ENCODE measurements at places on chromosomes 3 and 15.
A peak's percentile ranks its signal among the peaks of the same experiment; 100 is the strongest.

DNA sequence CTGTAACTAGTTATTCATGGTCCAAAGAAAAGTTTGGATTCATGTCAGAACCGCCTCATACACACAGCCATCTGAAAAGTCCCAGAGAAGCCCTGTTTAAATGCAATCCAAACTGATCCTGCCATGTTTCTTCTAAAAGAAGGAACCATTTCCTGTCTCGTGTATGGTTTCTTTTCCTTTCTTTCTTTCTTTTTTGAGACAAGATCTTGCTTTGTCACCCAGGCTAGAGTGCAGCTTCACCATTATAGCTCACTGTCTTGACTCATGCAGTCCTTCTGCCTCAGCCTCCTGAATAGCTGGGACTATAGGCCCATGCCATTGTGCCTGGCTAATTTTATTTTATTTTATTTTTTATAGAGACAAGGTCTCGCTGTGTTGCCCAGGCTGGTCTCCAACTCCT is 77.4 kb upstream of the NSMCE3 start:
- no peak for DNase-seq

- no peak for DNase-seq
These were observed 98.4 kb downstream of the VGLL4 start for GRCh38 chr3:11545186-11545851.

DNA sequence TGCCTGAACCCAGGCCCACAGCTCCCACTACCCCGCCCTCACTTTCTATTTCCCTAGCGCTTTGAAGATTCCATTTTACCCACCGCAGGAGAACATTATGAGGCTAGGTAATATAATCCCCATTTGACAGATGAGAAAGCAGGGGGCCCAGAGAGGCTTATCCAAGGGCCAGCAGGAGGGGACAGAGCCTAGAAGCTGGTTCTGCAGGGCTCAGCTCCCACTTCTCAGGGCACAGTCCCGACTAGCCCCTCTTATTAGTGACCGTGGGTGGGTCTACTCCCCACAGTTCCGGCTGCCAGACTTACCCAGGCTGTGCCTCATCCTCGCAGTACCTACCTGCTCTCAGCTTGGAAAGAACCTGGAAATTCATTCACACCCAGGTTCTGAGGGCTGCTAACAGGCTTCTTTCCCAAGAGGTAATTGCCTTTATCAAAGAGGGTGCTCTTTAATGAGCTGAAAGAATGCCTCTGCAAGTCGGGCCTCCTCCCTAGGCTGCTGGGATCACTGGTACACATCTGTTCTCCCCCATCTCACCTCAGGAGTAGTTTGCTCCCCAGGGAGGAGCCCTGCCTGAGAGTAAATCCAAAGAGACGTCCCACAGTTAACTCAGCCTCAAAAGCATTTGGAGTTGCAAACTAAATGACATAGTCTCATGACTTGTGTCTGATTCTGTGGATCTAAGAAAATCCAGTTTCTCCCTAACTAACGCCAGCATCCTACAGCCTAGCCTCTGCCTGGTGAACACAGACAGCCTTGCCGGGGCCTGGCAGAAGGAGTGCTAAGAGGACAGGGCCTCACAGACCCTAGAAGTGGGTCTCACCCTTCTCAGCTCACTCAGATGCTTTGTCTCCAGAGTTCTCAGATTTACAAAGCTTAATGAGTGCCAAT is 125.0 kb downstream of the CHSY1 start:
- no peak for DNase-seq

GRCh38 chr15:29270169-29270955 is 740 bp upstream of the NSMCE3 start:
- DNase-seq: peak; percentile 81

GRCh38 chr3:150090877-150091276 is 120.2 kb upstream of the PFN2 start:
- DNase-seq: no peak

- DNase-seq: no peak
These were observed 57.7 kb downstream of the SUCNR1 start for GRCh38 chr3:151931171-151931570.

- DNase-seq: no peak
These were observed 103.1 kb upstream of the DAZL start for GRCh38 chr3:16708285-16708684.

- no peak for DNase-seq
These were observed 14.4 kb downstream of the TMPRSS7 start for GRCh38 chr3:112048911-112049310.

- DNase-seq: no peak
These were observed 76.8 kb downstream of the CSNK1G1 start for GRCh38 chr15:64279131-64279530.

- DNase-seq: no peak
These were observed 129.5 kb downstream of the ATP8B4 start for GRCh38 chr15:49989498-49989897.

DNA sequence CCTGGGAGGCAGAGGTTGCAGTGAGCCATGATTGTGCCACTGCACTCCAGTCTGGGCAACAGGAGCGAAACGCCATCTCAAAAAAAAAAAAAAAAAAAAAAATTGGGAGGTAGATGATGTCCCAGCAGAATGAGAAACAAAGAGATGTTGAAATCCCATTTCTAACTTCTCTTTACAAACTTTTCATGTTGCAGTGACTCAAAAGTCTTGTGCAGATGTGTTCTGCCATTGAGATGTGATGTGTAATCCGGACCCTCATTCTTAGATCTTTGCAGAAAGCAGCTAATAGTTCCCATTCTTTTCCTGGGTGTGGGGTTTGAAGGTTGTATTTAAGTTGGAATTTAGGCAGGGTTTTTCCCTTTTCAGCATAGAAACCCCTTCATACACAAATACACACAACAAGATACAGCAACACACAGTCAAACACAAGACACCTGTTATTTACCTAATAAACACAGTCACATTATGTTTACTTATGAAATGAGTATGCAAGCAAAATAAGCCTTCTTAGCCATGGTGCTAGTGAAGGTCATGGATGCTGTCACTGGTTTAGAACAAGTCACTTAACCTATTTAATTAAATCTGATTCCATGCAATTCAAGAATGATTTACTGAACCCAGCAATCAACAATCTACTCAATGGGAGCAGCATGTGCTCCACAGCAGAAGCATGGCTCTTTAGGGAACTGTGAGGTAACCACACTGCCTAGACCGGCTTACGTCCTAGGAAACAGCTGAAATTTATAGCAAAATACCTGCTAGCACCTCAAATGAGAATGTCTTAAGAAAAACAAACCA is 14.9 kb downstream of the SIAH2 start:
- no peak for DNase-seq

GRCh38 chr3:12705981-12706380 is 42.1 kb upstream of the RAF1 start:
- DNase-seq: no peak

DNA sequence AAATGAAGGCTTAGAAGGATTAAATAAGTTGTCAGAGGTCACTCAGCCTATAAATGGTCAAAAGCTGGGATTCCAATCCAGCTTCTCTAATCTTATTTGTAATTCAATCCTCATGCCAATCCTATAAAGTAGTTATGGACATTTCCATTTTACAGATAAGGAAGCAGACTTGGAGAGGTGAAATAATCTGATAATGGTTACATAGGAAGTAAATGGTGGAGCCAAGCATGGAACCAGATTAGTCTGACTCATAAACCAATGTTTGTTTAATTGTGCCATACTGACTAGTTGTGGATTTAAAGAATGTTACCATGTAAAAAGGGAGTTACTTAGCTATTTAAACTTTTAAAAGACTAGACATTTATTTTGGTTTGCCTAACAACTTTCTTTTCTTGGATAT is 59.7 kb downstream of the KCNAB1 start:
- no peak for DNase-seq

DNA sequence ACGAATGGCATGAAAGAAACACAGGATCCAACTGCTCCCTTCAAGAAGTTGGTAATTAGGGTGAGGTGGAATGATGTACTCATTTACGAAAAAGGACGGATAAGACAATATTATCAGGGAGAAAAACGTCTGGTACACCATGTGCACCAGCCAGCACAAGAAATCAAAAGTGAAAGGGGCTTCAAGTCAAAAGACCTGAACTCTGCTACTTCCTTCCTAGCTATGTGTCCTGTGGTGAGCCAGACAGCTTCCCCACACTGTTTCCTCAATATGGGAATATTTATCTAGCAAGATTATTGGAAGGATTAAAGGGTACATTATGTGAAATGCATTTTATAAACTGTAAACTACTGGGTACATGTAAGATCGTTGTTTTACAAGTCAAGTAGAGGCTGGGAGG is 33.9 kb downstream of the RAB27A start:
- peak; percentile 54 for DNase-seq

DNA sequence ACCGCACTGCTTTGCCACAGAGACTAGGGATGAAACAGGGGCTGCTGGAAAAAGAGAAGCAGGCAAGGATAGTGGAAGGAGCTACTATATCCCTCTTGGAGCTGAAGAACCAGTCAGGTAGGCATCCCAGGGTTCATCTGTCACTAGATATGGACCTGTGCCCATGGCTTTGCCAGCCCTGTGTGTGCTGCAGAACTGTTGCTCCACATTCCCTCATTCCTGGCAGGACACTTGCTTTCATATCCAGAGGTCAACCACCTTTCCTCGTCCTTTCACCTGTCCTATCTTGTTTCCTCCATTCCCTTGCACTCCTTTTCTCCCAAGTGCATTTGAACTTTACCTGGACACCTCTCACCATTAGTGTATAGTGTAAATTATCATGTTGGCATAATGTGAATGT is 12.0 kb downstream of the SNRK start:
- no peak for DNase-seq

- DNase-seq: peak; percentile 93
These were observed 42.5 kb downstream of the CMTM6 start for GRCh38 chr3:32460031-32460749.

- DNase-seq: no peak
These were observed 16.9 kb upstream of the SEMA4B start for GRCh38 chr15:90184119-90184785.

DNA sequence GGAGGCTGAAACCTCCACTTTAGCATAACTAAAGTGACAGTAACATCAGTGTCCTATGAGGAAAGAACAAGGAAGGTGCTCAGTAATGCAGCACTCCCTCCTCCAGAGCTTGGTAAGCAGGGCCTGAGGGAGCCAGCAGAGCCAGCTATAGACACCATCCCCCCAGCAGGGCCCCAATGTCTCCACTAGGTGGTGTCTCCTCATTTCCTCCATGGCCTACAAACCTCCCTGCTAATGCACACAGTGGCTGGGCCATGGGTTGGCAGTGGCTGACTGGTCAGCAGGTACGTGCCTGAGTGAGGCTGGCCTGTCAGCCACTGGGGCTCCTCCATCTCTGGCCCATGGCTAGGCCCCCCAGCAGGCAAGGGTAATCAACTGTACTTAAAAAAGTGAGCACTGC is 13.6 kb downstream of the MRPS25 start:
- peak; percentile 25 for DNase-seq

DNA sequence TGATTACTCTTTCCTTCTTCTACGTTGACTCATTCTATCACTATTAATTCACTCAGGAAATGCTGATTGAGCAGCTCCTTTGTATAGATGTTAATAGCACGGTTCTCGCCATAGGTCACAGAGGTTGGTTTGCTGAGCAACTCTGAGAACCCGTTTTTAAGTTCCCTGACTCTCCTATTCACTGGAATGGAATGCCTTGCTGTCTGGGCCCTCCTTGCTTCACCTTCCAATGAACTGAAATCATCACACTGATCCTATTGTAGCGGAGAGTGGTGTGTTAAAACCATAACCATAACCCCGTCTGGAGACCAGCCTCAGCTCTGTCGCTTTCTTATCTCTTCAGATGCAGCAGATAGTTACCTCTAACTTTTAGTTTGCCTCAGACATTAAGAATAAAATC is 323.6 kb downstream of the GABRB3 start:
- DNase-seq: no peak

GRCh38 chr3:13497386-13497785 is 17.3 kb downstream of the HDAC11 start:
- no peak for DNase-seq

DNA sequence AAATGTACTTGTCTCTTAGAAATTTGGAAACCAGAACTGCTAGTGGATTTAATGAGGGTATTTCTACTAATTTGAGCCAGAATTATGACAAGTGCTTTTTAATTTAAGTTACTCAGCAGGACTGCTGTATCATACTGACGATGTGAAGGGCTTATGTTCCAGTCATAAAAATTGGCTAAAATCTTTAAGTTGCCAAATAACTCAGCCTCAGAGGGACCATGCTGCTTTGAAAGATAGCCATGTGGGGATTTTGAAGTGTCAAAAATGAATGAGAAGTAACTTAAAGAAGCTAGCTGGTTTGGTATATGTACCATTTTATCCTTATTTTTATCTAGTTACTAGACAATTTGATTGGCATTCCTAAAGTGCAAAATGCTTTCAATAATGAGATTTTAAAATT is 545.0 kb downstream of the DIPK2A start:
- DNase-seq: no peak

DNA sequence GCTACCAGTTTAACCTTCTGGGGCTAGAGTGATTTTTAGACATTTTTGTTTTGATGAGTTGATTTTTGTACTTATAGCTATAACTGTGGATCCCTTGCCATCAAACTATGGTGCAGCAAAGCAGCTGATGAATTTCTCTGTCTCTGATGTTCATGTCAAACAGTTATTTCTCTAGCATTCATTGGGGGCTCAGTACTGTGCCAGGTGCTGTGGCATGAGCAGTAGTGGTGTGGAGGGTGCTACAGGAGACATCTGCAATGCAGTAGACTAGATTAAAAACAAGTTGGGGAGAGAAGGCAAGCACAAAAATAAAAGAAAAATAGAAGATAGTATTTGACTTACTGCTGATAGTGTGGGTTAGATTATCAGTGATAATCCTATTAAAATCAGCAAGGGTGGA is 95.3 kb downstream of the AKAP13 start:
- DNase-seq: no peak

- peak; percentile 68 for DNase-seq
These were observed 24.5 kb upstream of the TRAK1 start for GRCh38 chr3:42066516-42067181.

DNA sequence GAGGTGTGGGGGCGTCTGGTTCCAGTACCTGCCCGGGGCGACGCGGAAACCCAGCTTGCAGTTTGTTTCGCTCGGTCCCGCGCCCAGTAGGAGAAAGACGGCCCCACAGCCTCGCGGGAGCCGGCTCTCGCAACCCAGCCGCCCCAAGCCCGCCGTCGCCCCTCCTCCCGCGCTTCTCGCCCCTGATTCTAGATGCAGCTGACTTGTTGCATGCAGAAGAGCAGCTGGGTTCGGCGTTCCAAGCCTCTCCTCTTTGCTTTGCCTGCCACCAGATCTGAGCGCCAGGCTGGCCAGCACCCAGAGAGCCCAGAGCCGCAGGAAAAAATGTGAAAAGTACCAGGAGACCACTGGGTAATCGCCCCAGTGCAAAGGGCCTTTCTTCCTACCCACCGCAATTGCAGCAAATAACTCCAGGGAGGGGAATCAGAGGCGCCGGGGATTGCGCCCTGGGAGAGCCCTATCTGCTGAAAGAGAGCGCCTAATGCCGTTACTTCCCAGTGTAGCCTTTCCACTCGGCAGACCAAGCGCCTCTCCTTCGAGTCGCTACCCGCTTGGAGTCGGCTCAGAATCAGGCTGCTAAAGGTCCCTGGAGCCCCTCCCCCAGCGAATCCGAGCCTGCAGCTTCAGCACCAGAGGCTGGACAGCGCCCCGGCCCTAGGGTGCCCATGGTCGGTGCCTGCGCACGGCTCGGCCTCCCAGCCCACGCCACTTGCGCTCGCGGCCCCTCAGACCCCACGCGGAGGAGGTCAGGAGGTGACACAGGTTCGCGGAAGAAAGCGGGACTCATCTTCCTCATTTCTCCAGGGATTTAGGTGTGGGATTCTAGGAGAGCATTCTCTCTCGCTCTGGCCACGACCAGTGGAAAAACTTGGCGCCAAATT is 15.7 kb upstream of the AEN start:
- DNase-seq: peak; percentile 39

Data from CD4-positive, alpha-beta T cell treated with Interleukin-4 for 1 hour (primary cell).